ENCODE measurements at places on chromosomes 6 and 20. TPM values are rescaled to one million over a fixed set of nuclear protein-coding genes. Genes with fewer than 3 reads are reported as not detected.

PTP4A1 gene
- 70.9 TPM for polyA plus RNA-seq

TREML4 gene
- polyA plus RNA-seq: not detected

DPPA5 gene
- polyA plus RNA-seq: not detected

ACTL10 gene
- 0.32 TPM for polyA plus RNA-seq

PDYN gene
- polyA plus RNA-seq: 0.52 TPM

FAXC gene
- 5.8 TPM for polyA plus RNA-seq

SLC25A27 gene
- 69.6 TPM for polyA plus RNA-seq

FLRT3 gene
- 162 TPM for polyA plus RNA-seq

SSTR4 gene
- not detected for polyA plus RNA-seq

EPB41L1 gene
- 63.3 TPM for polyA plus RNA-seq

SAMD5 gene
- polyA plus RNA-seq: 19.4 TPM

CTAGE9 gene
- polyA plus RNA-seq: 0.55 TPM

TRDN gene
- polyA plus RNA-seq: 2.8 TPM

NT5E gene
- polyA plus RNA-seq: 3.9 TPM

ERVFRD-1 gene
- polyA plus RNA-seq: 0.13 TPM

PPP1R11 gene
- 60.1 TPM for polyA plus RNA-seq

LTB gene
- polyA plus RNA-seq: 0.91 TPM

DYNLT2 gene
- polyA plus RNA-seq: 8.5 TPM

MMP24 gene
- polyA plus RNA-seq: 1.8 TPM

SPATS1 gene
- polyA plus RNA-seq: not detected
